ENCODE measurements at places on chromosomes 4 and X.

- no peak for DNase-seq
These were observed 10.5 kb upstream of the MAMLD1 start for GRCh38 chrX:150352581-150352980.

GRCh38 chrX:40552768-40553167 lies 28.0 kb upstream of the ATP6AP2 start:
- DNase-seq: no peak

GRCh38 chr4:114208574-114209151 lies 229.2 kb upstream of the ARSJ start:
- DNase-seq: no peak

GRCh38 chr4:152063621-152064240 lies 302.9 kb upstream of the GATB start:
- DNase-seq: peak; percentile 65

- no peak for DNase-seq
These were observed 4.6 kb upstream of the ZNF185 start for GRCh38 chrX:152892999-152893891.

DNA sequence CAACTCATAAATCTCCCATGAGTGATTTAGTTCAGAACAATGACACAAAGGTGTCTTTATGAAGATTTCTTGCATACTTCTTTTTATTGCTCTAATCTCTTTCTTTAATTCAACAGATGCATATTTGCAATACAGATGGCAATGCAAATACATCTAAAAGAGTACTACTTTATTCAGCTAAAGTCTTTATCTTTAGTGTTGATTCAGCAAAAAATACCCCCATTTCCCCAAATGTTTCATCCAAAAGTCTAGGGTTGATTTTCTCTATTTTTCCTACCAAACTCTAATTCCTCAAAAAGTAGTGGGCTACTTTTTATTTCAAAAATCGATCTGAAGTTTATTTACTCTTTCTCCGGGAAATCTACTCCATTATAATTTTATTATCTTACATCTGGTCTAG lies 1055.2 kb downstream of the STIM2 start:
- no peak for DNase-seq

DNA sequence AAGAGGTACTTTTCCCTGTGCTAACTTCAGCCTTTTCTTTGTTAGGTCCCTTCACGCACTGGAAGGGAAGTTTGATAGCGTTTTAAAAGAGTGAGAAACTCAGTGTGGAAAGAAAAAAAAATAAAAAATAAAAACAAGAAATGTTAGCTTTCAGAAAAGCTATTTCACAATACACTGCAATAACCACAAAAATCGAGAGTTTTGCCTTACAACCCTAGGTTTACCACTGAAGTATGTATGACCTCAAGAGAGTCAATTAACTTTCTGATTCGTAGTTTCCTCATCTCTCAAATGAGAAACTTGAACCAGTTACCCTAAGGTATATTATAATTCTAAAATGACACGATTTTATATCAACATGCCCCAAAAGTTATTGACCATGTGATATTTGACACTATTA lies 93.9 kb upstream of the JADE1 start:
- DNase-seq: no peak

DNA sequence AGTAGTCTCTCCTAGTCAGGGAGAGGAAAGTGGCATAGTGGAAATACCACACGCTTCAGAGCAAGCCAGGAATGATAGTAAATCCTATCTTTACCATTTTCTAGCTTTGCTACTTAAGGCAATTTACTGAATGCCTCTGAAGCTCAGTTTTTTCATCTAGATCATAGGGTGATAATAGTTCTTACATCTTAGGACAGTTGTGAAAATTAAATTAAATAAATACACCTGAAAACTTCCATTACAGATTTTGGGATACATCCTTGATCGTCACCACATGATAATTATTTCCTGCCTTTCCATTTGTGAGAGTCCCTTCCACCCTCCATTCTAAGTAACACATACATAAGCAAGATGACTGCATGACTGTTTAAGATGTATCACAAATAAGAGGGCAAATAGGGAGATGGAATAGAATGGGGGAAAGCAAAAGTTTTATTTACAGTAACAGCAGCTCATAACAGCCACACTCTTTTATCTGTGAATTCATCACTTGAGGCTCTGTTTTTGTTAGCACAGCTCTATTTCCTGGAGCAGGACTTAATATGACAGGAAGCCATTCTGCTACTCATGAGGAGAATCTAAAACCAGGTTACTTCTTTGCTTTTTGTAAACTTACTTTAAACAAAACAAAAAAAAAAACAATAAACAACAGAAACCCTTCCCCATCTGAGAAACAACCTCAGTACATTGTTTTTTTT lies 13.4 kb downstream of the P2RY10 start:
- DNase-seq: no peak

DNA sequence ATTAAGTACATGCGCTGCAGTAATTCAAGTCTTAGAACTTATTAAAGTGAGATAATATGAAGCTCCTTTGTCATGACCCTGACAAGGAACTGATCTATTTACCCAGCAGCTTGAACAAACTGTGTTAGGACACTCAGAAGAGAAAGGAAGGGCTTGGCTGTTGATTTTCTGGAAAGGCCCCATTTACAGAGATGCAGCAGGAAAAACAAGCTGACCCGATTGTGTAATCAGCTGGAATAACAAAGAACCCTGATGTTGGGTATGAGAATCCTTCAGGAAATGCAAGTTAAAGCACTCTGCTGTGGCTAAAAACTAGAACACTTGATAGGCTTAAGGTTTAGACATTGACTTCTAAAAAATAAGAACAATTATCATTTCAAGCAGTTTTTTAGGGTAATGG lies 64.8 kb downstream of the TBC1D9 start:
- DNase-seq: no peak

GRCh38 chr4:16588149-16588548 lies 310.3 kb downstream of the LDB2 start:
- no peak for DNase-seq

- no peak for DNase-seq
These were observed 17.0 kb upstream of the MAGED1 start for GRCh38 chrX:51876441-51876840.

DNA sequence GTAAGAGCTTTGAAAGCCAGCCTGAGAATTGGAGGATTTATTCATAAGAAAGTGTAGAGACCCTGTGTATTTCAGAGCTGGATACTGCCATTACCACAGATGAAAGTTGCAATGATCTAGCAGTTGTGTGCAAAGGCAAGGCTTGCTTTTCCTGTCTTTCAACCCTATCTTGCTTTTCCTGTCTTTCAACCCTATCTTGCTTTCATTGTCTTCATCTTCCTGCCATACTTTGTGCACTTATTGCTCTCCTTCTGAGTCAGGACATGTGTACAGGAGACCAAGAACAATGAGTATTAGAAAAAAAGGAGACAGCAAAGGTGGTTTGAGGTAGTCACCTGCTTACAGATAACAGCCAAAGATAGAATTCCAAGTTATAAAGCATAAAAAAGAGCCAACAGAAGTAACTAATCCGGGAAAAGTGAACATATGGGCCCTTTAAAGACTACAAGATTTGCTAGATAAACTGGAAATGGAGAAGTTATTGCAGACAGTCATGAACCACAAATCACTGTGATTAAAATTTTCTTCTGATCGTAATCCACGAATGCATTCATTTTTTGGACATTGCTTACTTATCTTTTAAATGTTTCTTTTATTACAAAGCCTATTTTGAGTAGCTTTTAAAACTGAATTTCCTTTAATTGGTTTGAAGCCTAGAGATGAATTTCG lies 17.2 kb downstream of the C1QTNF7 start:
- DNase-seq: no peak

DNA sequence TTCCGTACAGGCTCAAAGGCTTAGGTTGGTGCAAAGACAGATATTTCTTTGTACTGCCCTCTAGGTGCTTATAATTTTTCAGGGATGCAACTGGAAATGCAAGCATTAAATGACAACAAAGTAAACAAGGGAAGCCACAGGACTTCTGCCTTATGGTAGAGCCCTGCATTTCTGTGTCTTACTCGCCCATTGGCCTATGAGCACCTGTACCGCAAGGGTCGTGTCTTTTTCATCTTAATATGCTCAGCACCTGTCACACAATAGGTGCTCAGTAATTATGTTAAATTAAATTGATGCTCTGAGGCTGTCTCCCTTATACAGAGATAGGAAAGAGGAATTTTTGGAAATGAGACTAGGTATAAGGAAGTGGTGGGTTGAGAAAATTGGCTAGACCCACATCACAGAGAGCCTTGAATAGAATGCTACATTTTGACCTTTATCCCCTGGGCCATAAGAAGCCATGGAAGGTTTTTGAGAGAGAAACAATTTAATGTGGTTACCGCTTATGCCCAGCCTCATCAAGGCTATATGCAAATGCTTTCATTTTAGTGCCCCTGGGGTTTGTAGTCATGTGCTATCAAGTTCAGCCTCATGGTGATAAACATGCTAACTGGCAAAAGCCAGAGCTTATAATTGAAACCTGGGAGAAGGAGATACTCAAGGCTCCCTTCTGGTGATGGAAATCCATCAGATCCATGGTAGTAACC lies 16.3 kb downstream of the VSIG4 start:
- DNase-seq: no peak

GRCh38 chrX:154739952-154740465 lies 10.9 kb downstream of the GAB3 start:
- no peak for DNase-seq

- DNase-seq: no peak
These were observed 212.8 kb upstream of the PDE5A start for GRCh38 chr4:119841361-119841760.

DNA sequence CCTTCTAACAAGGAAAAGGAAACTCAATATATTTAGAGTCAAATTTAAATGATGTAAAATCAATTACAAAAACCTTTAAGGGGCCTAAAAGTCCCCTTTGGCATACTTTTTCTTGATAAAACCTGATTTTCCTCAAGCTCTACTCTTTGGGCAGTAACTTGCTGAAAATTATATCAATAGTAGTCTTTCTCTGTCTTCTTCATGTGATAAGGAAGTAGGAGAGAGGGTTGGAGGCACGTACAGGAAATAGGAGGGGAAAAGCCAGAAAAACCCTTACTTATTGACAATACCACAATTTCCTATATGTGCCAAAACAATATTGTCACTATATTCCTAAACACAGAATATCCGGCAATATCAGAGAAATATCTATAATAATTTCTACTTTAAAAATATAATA lies 9.6 kb downstream of the RHOH start:
- no peak for DNase-seq

DNA sequence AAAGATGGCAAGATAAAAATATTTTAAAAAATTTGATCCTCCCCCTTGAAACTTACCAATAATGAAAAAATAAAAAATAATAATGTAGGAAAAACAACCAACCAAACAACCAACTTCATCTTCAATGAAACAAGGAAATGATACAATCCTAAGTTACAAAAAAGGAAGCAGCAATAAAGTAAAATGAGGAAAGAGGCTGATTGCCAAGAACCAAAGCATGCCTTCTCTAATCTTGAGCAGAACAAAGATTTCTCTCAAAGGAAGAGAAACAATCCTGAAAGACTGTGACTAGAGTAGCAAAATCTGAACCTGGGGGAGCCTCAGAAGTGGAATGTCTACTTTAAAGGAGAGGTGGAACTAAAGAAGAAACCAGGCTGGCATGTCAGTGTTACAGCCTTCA lies 10.9 kb upstream of the WDFY3 start:
- DNase-seq: no peak

- DNase-seq: no peak
These were observed 467.8 kb downstream of the PCDH7 start for GRCh38 chr4:31187979-31188378.

GRCh38 chr4:126679303-126679702 lies 953.5 kb upstream of the INTU start:
- no peak for DNase-seq

GRCh38 chr4:101239665-101240064 lies 107.7 kb downstream of the PPP3CA start:
- DNase-seq: no peak

DNA sequence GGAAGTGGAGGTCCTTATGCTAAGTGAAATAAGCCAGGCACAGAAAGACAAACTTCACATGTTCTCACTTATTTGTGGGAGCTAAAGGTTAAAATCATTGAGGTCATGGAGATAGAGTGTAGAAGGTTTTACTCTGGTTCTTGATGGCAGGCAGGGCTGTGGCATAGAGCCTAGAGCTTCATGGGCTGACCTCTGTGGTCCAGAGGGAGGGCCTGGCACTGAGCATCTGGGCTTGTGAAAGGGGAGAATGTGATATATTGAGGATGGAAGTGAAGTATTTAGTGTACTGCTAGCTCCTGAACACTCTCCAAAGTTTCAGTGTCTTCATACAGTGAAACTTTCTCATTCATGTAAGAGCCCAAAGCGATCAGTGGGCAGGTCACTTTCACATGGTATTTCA lies 71.3 kb upstream of the ANXA3 start:
- no peak for DNase-seq

- DNase-seq: no peak
These were observed 84.6 kb downstream of the THOC2 start for GRCh38 chrX:123648028-123648810.

DNA sequence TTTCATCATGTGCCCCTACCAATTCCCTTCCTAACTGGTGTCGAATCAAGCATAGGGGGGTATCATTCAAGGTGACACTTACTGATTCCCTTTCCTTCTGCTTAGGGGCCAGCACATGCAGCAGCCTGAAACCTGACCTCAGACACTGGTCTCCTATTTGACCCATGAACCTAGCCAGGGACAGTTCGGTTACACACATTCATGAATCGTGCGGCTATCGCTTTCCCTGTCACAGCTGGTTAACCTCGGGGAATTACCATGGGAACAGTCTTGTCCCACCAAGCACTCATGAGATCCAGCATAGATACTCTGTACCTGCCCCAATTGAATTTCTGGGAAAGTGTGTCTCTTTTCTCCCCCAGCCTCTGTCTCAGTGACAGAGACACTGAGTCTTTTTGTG lies 140.4 kb downstream of the ZNF674 start:
- no peak for DNase-seq
